Activated CD4-positive, alpha-beta T cell treated with anti-CD3 and anti-CD28 coated beads, Interleukin-2, Interleukin-6, amounts not matched to agents 100 ng/mL and 50 ng/mL, durations not matched to agents 16 hours and 8 hours (primary cell): ENCODE measurements at places on chromosomes 12 and 14.

DNA sequence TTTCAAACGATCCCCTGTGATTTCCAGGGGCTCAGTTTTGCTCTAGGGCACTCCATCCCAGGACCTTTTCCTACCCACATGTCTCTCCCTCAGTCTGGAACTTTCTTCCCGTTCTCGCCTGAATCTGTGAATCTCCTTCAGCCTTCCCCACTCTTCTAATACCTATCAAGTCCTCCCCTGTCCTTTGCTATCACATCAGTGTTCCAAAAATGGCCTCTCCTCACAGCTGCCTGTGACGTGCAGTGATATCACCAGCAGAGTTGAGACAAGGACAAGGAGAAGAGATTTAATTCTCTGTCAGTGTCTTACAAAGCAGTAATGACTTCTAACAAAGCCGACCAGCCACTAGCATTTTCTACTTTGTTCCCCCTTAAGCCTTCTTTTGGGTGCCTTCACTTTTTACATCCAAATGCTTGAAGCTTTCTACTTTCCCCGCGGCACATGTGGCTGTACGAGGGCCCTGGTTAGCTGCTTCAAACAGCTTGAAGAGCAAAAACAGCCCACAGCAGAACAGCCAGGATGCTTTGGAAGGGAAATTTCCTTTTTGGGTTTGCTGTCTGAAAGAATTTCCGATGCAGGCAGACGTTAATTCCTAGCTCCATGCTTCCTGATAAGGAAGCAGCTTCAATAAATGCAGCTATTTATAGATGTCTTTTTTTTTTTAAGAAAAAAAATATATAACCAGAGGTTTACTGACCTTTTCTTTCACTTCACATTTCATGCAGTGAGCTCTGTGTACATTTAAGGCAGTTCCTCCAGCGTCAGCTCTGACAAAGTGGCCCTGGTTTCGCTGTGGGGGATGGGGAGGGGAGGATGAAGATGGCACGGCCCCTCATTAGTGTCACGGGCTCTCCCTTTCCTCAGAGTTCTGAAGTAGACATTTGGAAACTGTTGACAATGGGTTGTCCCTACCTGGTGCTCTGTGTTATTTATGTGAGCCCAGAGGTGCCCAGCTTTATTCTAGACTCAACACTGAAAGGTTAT lies 109.3 kb downstream of the ETV6 start:
- no peak for DNase-seq

DNA sequence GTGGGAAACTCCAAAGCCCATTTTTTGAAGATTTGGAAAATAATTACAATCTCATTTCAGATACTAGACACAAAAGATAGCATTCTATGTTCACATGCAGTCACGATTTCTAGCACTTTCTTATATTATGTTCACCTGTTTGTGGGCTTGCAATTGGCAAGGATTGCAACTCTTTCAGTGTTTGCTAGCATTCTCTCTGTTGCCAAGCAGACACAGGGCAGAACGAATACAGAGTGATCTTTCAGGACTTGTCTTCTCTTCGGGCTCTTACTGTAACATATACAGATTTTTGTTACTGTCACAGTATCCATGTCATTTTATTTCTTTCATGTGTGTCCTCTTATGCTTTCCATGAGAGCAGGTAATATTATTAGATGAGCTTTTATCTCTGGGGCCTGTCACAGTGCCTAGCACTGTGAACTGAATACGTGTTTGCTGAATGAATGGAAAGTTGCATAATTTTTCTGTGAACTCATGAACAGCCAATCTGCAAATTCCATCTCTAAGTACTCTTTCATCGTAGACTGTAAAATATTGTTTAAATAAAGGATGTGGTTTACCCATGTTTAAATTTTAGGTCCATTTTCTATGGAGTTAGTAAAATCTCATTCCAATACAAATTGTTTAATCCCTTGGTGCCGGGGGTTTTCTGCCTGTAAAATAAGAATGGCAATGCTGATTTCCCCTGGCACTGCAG lies 105.1 kb downstream of the BMP4 start:
- DNase-seq = no peak

- no peak for DNase-seq
Measured at GRCh38 chr14:90281261-90281660, 24.9 kb downstream of the PSMC1 start.

- no peak for DNase-seq
Measured at GRCh38 chr12:51369581-51369980, 21.6 kb downstream of the GALNT6 start.

DNA sequence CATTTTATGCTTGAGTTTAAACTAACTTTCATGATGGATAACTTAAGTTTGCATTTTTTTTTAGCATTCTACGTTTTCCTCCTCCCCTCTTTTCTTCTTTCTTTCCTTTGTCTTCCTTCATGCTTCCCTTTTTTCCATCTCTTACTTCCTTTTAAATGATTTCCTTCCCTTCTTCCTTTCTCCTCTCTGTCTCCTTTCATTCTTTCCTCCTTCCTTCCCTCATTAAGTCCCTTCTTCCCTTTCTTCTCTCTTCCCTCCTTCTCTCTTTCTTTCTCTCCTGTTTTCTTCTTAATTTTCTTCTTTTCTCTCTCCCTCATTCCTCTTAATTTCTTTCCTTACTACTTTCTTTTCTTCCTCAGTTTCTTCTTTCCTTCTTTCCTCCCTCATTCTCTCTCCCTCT lies 376.0 kb downstream of the LRIG3 start:
- no peak for DNase-seq

DNA sequence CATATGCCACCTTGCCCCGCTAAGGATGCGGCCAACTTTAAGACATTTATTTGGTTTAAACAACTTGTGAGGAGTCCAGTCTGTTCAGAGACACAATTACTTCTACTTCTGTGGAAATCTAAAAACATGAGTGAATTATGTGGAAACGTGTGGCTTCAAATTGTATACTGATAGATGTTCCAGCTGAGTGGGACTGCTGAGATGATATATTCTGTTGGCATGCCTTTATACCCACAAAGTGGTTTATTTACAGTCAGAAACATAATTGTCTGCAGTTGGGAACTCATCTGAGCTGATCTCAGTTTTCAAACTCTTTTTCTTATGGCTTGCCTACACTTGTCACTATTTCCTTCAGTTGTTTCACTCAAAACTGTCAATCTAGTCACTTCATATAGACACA lies 67.8 kb downstream of the FLRT2 start:
- no peak for DNase-seq

DNA sequence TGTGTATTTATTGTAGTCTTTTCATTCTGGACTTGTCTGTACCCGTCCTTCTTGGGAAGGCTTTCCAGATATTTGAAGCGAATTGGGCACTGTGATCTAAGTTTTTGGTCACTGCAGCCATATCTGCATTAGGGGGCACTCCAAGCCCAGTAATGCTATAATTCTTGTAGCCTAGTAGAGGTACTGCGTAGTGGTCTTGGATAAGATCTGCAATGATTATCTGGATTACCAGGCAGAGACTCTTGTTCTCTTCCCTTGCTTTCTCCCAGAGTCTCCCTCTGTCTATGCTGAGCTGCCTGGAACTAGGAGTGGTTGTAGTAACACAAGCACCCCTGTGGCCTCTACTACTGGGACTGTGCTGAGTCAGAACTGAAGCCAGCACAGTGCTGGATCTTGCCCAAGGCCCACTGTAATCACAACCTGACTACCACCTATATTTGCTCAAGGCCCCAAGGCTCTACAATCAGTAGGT lies 30.0 kb downstream of the SLC38A2 start:
- no peak for DNase-seq

- DNase-seq = no peak
Measured at GRCh38 chr14:57687416-57687815, 178.5 kb downstream of the SLC35F4 start.

GRCh38 chr12:47612953-47613352 lies 92.9 kb downstream of the RPAP3 start:
- DNase-seq = no peak

DNA sequence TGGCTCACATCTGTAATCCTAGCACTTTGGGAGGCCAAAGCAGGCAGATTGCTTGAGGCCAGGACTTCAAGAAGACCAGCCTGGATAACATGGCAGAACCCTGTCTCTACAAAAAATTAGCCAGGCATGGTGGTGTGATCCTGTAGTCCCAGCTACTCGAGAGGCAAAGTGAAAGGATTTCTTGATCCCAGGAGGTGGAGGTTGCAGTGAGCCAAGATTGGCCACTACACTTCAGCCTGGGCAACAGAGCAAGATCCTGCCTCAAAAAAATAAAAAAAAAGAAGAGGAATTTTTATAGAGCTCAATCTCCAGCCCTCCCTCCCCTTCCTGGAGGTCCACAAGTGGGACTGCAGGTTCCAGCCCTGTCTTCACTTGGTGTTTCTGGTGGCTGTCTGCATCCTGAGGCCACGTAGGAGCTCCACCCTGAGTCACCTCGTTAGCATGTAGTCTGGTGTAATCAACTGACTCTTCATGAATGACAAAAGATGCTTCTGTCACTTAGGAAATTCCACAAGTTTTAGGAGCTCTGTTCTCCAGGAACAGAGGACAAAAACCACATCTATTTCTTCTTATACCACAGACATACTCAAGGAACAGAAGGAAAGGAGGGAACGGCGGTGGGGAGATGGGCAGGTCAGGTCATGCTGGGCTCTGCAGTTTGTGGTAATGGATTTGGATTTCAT lies 16.2 kb downstream of the CCDC62 start:
- DNase-seq = no peak

GRCh38 chr12:5872745-5873144 lies 72.3 kb downstream of the ANO2 start:
- DNase-seq = no peak

GRCh38 chr12:118288174-118288573 lies 84.5 kb downstream of the TAOK3 start:
- no peak for DNase-seq

DNA sequence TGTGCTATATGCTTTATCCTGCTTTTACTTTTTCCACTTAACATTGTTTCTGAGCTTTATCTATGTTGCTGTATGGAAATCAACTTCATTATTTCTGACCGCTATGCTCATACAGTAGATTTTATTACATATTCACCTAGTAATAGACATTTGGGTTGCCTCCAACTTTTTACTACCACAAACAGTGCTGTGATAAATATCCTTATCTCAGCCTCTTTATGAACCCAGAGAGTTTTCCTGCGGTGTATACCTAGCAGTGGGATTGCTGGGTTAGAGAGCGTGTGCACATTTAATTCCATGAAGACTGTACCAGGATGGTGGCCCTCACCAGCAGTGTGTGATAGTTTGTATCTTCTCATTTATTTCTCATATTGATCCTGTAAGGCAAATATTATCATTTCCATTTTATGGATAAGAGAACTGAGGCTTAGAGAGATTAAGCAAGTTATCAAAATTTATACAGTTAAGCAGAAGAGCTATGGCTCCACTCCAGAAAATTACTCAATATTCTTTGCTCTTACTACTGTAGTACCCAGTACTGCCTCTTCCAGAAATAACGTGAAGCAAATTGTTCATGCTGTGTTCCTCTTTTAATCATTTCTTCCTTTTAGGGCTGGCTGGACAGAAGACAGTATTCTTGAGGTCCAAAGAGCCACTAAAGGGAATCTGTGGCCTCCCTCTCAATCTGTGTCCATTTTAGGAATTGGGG lies 26.3 kb upstream of the CISTR start:
- DNase-seq = no peak

- no peak for DNase-seq
Measured at GRCh38 chr14:45559626-45560025, 306.6 kb upstream of the MIS18BP1 start.

DNA sequence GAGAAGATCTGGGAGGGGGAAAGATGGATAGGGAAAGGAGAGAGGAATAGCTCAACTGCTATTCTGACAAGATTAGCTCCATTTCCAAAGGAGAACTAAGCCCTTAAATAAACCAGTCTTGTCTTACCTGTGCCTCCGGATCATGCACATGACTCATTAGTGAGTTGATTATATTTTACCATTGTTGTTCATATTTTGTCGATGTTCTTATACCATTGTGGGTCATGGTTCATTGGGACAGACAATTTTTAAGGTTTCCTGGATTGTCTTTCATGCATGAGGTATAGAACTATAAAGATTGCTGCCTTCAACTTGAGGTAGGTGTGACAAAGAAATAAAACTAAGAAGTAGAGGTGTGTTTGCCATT lies 243.0 kb upstream of the ATP2B1 start:
- no peak for DNase-seq

DNA sequence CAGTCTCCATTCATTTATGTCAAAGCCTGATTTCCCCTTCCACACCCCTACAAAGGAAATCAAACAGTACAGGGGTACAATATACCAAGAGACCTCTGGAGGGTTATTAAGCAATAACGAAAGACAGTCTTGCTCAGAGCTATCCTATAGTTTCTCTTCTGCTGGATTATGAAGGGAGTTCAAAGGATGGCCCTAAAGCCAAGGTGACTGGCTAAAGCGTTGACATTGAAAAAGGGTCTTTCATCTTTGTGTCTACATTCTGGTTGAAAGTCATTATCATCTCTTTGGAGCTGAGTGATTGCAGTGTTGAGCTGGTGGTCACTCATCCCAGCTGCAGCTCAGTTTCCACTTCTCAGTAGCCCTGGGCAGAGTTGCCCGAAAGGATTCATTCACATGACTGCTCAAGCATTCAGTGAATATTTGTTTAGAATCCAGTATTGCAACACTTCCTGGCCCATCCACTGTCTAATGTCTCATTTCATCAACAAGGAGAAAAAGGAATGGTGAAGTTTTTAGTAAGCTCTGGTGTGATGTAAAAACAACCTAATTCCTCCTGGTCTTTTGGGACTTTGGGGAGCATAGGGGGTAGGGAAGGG lies 19.2 kb upstream of the TBX5 start:
- no peak for DNase-seq

DNA sequence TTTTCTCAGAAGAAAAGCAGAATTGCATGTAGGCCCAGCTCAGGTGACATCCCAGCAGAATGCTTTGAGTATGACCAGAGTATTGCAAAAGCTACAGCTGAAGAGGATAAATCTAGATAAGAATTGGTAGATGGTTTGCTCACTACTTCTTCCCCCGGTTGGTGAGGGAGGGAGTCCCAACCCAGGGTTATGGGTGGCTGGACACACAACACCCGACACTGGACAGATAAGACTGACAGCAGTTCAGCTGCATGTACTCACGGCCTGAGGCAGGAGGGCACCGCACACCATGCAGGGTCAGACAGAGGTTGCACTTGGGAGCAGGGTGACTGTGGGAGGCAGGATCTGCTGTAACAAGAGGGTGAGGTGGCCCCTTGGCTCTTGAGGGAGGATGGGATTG lies 1.7 kb upstream of the CLEC4C start:
- DNase-seq = no peak

DNA sequence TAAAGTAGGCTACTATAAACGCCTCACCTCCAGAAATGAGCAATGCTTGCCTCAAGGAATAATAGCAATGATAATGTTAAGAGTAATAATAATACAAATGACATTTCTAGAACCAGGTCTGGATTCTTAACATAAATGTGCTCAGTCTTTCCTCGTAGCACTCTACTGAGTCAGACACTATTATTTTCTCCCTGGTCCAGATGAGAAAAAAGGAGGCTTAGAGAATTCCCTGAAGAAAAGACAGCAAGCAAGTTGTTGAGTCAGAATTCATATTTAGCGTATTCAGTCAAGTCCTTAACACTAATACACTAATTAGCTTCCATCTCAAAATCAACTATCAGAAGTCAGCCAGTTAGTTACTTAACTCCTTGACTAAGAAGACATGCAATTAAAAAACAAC lies 13.2 kb downstream of the KCNC2 start:
- no peak for DNase-seq
